ENCODE measurements at places on chromosomes 16 and 17. TPM values are rescaled to one million over a fixed set of nuclear protein-coding genes. Genes with fewer than 3 reads are reported as not detected.

GRCh38 chr17:50362661-50363060 is 10.3 kb downstream of the MRPL27 start:
- no peak for DNase-seq

The TPSAB1 gene
- not detected for total RNA-seq

DNA sequence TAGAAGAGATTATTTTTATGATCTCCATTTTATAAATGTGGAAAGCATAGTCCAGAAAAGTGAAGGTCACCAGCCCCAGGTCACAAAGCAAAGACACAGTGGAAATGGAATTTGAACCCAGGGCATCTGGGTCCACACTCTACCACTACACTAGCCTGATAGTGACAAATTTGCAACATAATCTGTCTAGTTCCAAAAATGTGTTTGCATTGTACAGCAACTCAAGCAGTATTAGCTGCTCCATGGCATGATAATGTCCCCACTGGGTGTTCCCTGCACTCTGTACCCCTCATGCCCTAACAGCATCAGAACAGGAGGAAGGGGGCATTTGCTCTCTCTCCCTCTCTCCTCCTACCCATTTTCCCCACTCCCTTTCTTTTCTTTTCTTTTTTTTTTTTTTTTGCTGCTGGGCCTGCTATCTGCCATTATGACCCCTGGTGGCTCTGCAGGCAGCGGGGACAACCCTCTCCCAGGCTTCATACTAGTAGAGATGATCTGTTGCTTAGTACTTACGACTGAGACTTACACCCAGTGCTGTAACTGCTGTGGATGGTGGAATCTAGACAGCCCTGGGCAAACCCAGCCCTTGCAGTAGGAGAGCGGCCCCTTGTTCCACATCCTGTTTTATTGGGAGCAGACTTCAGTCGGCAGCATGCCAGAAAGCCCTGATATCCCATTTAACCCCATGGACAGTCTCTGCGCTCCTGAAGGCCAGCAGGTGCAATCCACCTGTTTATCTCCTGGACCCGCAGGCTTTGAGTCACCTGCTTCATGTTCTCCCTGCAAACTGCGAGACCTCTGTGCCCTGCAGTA is 306.3 kb downstream of the SOX9 start:
- no peak for DNase-seq

DNA sequence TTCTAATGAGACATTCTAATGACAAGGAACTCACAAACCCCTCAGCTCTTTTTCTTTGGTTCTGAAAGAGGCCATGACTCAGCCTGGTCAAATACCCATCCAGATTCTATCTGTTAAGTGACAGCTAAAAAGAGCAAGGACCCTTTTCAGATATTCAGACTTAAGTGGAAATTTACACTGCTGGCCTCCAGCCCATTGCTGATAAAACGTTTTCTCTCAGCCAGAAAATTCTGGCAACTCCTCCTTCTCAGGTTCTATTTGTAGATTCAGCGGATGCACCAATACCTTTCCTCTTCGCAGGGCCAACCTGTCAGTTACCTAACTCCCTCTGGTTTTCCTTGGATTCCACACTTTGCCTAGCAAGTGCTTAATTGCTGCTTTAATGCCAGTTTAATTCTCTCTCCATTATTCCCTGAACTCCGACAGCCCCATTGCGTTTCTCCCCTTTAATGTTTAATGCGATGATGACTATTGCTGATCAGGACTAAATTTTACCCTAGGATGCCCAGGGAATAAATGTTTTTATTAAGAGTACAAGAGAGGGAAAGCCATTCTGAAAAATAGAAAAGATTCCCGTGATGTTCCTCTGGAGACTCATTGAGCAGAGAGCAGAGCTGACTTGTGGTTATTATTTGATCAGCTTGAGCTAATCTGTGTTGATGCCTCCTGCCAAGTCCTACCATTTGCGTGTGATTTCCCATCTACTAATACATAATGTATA is 35.9 kb upstream of the TOM1L1 start:
- no peak for DNase-seq

Data from Calu3 (cell line).